Activated CD4-positive, alpha-beta T cell treated with anti-CD3 and anti-CD28 coated beads for 36 hours (primary cell): ENCODE measurements at places on chromosomes 12 and 14. TPM values are rescaled to one million over a fixed set of nuclear protein-coding genes. Genes with fewer than 3 reads are reported as not detected.

LRRIQ1 gene
- not detected for total RNA-seq

ZDHHC22 gene
- total RNA-seq, result not detected

GPD1 gene
- total RNA-seq, result 0.25 TPM

SERPINA12 gene
- total RNA-seq, result not detected

SLC48A1 gene
- 8.5 TPM for total RNA-seq

GLIPR1 gene
- 9.3 TPM for total RNA-seq

ABCC9 gene
- not detected for total RNA-seq

SLC6A13 gene
- 0.16 TPM for total RNA-seq

RNASE3 gene
- total RNA-seq, result not detected

POTEM gene
- not detected for total RNA-seq

HOXC6 gene
- total RNA-seq, result not detected

CAPRIN2 gene
- 10.0 TPM for total RNA-seq

DAD1 gene
- 265 TPM for total RNA-seq

DENND5B gene
- 0.48 TPM for total RNA-seq

ITGB7 gene
- total RNA-seq, result 73.0 TPM

SOAT2 gene
- total RNA-seq, result 0.57 TPM

KLRC3 gene
- not detected for total RNA-seq

OSBPL8 gene
- 78.5 TPM for total RNA-seq

LAG3 gene
- total RNA-seq, result 93.9 TPM

GPR135 gene
- total RNA-seq, result 1.1 TPM

FRMD6 gene
- 8.0 TPM for total RNA-seq

NGB gene
- total RNA-seq, result not detected

PRPH gene
- total RNA-seq, result not detected

RIPK3 gene
- total RNA-seq, result 9.4 TPM

BAZ1A gene
- 53.9 TPM for total RNA-seq

RBMS2 gene
- total RNA-seq, result 7.0 TPM

VIPAS39 gene
- total RNA-seq, result 20.1 TPM

MIPOL1 gene
- 0.09 TPM for total RNA-seq

CMAS gene
- total RNA-seq, result 52.1 TPM

FGF23 gene
- total RNA-seq, result not detected

TEAD4 gene
- 9.0 TPM for total RNA-seq

EFS gene
- not detected for total RNA-seq

TEX52 gene
- not detected for total RNA-seq

CCNT1 gene
- 85.1 TPM for total RNA-seq

ZNF385A gene
- total RNA-seq, result 0.74 TPM

ACSS3 gene
- not detected for total RNA-seq

NFATC4 gene
- 0.11 TPM for total RNA-seq

LRTM2 gene
- total RNA-seq, result not detected

GARIN6 gene
- not detected for total RNA-seq

TMEM30B gene
- 1.3 TPM for total RNA-seq

NKX2-1 gene
- not detected for total RNA-seq

TAMALIN gene
- 11.5 TPM for total RNA-seq

TAPBPL gene
- total RNA-seq, result 27.4 TPM

IL31 gene
- total RNA-seq, result 2.1 TPM

C14orf180 gene
- not detected for total RNA-seq

RERG gene
- total RNA-seq, result not detected

COX8C gene
- total RNA-seq, result not detected

NEUROD4 gene
- not detected for total RNA-seq

OS9 gene
- total RNA-seq, result 63.2 TPM

NPFF gene
- total RNA-seq, result not detected

CEBPE gene
- total RNA-seq, result 0.34 TPM

HCAR3 gene
- total RNA-seq, result 0.07 TPM

CACNA1C gene
- total RNA-seq, result 0.11 TPM

SPPL3 gene
- total RNA-seq, result 48.2 TPM

LRP6 gene
- 6.8 TPM for total RNA-seq

CAPS2 gene
- 2.6 TPM for total RNA-seq

NUDT14 gene
- 12.3 TPM for total RNA-seq

AICDA gene
- total RNA-seq, result not detected

PTCSC3 gene
- total RNA-seq, result not detected
